Heart left ventricle (tissue), 16 donors: ENCODE measurements at places on chromosomes 12 and 14.

DNA sequence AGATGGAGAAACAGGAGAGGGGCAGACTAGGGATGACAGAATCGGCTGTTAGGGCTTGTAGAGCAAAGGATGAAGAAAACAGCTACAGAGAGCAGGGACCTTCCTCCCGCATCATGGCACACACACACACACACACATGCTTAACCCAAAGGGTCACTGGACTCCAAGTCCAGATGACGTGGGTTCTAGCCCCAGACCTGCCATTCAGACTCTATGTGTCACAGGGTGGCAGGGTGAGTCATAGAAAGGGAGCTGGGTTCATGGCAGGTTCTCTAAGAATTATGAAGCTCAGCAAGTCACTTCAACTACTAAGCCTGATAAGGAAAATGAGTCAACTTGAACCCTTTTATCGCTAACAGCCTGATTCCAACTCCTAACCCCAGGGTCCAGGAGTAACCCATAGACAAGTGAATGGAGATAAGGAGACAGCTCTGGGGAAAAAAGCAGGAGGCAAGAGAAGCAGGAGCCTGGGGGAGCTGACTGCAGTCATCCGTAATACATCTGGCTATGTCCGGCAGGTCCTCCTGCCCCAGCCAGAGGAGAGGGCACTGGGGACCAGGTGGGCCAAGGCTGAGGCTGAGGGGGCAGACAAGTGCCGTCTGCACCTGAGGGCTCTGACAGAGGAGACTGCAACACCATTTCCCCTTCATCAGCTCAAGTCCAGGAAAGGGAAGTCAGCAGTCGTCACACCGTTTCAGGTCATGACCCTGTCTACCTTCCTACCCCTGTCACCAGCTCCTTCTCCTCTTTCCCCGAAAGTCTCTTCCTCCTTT lies 3.6 kb upstream of the TNFRSF1A start:
- no peak for DNase-seq

DNA sequence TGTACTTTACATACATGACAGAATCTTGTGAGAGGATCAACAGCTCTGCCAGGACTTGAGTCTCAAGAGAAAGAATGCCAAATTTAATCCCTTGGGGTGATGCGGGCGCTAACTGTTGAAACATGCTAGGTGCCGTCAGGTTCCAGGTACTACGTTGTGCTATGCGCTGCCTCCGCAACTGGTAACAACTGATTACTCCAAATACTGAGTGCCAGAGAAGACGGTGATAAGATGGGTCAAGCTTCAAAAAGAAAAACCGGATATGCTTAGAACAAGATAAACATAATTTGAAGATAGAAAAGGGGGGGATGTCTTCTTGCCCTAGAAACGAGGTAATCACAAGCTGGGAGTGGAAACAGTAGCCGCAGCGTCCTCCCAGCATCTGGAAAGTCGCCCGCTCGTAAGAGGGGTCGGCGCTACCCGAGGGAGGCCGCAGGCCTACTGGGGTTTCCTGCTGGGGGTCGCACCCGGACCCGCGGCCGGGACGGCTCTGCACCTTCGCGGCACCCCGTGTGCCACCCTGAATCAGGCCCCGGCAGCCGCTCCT lies 678 bp downstream of the ZBTB25 start:
- no peak for DNase-seq

DNA sequence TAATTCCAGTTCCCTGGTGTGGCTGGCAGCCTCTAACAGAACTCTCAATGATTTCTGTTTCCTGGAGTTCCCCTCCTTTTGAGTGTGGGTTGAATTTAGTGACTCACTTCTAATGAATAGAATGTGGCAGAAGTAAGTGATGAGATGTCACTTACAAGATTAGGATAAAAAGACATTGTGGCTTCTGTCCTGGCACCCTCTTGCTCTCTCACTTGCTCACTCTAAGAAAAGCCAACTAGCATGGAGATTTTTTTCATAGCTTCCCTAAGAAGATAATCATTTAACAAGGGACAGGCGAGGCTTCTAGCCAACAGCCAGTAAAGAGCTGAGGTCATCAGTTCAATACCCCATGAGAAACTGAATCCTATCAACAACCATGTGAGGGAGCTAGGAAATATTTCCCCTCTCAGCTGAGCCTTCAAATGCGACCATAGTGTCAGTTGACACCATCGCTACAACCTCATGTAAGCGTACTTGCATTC lies 156.7 kb downstream of the TMTC3 start:
- no peak for DNase-seq

- peak; percentile 53 for DNase-seq
Measured at GRCh38 chr12:121465921-121466793, 66.2 kb downstream of the RNF34 start.

DNA sequence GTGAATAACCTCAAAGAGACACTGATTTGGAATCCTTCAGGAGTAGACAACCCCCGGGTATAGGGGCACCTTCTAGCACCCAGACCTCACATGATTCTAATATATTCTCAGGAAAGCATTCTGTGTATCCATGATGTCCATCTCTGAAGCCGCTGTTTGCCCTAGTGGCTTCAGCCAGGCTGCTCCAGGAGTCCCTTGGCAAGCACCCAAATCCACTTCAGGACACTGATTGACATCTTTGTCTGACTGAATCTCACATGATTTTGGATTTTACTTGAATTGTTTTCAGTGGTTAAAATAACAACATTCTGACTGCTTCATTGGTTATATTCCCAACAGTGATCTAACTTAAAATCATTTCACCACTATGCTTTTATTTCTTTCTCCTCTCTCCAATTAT lies 390.5 kb upstream of the CLEC14A start:
- DNase-seq, result no peak

DNA sequence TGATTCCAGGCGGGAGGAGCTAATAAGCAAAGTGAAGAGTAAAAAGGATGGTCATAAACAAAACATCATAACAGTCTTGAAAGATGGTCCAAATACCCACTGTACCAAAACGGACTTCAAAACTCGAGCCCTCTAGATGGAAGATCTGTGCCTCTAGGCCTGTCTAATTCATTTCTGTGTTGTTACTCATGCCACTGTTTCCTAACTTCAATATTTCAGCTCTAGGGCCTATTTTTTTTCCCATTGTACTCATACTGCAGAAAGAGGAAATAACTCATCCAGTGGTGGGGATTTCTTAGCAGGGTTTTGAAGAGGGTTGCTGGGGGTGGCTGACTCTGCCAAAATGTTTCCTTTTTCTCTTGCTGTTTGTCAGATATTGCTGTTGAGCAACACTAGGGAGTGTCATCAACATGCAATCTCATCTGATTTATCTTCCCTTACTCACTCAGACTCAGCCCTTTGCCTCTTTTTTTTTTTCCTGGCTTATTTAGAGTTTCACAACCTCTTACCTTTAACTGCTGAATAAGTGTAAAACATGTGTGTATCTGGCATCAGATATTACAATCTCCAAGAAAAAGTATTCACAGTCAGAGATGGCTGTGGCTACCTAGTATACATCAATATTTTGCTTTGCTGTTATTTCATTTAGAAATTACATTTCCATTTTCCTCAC lies 189.6 kb downstream of the DUSP6 start:
- peak; percentile 62 for DNase-seq
